BJ (cell line): ENCODE measurements at places on chromosomes 6 and 20.
A peak's percentile ranks its signal among the peaks of the same experiment; 100 is the strongest.

- DNase-seq, result no peak
Observed at GRCh38 chr6:157385482-157385881, 4.5 kb downstream of the ZDHHC14 start.

GRCh38 chr20:58099291-58099935 is 129.0 kb downstream of the ANKRD60 start:
- DNase-seq, result no peak

DNA sequence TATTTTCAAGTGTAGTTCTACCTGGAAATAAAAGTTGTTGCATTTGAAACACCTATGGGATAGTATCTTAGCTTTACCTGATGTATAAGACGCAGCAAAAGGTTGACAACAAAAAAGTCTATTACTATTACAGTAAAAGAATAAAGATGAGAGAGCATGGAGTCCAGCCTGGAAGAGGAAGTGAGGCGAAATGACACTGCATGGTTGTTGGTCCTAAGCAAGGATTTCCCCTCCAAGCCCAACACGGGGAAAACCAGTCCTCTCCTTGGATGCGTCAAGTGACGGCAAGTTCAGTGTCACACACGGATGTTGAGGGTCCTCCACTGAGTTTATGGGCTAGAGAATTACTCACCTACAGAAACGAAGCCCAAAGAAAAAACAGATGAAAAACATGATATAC is 51.7 kb downstream of the COL11A2 start:
- no peak for DNase-seq

DNA sequence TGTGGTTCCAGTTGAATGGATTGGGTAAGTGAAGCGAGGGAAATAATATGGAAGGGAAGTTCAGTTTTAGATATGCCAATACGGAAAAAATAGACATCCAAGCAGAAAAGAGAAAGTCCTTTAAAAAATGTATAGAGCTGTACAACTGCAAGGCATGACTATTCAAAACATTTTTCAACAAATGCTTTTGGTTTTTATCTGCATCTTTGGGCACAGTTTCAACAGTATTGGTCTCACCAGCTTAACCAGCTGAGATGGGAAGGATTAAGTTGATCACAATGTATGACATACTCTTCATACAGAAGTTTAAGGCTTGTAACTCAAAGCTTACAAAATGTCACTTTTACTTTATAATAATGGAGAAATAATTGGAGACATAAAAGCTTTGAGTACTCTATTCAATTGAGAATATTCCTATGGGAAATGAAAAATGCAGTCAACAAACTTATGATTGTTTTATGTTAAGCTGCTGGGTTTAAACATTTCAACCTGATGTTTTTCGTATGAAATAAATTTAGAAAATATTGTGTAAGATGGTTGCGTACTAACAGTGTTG is 16.3 kb upstream of the UTRN start:
- no peak for DNase-seq

- DNase-seq, result no peak
Observed at GRCh38 chr6:163712566-163712961, 298.0 kb downstream of the QKI start.

DNA sequence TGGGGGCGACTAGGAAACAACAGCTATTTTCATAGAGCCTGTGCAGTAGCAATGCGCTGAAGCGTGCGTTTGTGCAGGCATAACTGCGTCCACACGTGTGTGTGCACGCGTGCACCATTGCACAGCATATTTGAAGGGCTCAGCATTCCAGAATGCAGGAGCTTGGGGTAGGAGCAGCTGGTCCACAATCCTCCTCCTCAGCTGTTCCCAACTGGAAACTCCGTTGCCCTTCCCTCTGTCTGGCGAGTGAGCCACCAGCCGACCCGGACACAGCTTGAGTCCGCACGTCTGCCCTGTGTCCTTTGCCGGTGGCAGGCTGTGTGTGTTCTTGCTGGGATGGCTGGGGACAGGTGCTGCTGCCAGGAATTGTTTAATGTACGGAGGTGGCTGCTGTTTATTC is 110.2 kb downstream of the SASH1 start:
- no peak for DNase-seq

DNA sequence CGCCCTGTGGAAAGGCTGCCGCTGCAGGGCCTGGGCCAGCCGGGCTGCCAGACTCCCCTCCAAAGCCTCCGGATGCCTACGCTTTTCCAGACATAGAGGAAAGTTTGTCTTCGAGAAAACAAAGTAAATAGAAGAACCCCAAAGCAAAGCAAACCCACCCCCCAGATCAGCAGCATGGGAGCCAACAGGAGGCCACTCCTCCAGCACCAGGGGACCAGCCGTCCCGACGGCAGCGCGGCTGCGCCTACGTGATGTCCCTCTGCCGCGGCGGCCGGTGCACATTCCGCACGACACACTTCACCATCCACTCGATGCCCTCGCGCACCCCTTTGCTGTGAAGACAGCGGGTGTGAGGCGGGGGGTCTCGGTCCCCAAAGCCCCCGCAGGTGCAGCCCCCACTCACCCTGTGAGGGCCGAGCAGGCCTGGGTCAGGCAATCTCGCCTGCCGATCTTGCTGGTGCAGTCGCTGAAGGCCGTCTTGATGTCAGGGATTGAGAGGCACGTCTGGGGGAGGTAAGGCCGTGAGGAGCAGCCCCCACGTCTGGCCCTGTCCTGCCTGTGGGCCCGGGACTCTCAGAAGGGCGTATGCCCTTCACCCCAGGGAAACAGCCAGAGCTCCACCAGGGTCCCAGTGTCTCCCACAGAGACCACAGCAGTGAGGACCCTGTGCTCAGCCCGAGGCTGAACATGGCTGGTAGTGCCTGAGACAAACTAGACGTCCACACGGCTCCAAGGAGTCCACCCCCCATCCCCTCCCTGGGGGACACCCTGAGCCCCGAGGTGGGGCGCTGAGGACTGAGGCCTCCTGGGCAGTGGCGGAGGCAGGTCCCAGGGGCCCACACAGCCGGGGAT is 4.0 kb downstream of the TNFRSF6B start:
- DNase-seq, result no peak

GRCh38 chr6:44624936-44625573 is 237.5 kb downstream of the CDC5L start:
- no peak for DNase-seq

GRCh38 chr6:138945354-138945753 is 42.7 kb downstream of the REPS1 start:
- no peak for DNase-seq

DNA sequence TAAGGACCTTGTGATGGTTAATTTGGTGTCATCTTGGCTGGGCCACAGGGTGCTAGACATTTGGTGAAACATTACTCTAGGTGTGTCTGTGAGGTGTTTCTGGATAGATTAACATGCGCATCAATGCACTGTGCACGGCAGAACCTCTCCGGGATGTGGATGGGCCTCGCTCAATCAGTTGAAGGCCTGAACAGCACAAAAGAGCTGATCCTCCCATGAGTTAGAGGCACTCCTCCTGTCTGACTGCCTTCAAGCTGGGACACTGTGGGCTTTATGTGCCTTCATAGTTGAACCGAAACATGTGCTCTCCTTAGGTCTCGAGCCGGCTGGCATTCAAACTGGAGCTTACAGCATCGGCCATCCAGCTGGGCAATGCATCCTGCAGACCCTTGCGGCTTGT is 88.8 kb downstream of the HUS1B start:
- no peak for DNase-seq

- DNase-seq, result no peak
Observed at GRCh38 chr20:58899512-58899911, 47.0 kb downstream of the GNAS start.

GRCh38 chr20:23879811-23880374 is 345 bp upstream of the CST5 start:
- DNase-seq, result no peak

DNA sequence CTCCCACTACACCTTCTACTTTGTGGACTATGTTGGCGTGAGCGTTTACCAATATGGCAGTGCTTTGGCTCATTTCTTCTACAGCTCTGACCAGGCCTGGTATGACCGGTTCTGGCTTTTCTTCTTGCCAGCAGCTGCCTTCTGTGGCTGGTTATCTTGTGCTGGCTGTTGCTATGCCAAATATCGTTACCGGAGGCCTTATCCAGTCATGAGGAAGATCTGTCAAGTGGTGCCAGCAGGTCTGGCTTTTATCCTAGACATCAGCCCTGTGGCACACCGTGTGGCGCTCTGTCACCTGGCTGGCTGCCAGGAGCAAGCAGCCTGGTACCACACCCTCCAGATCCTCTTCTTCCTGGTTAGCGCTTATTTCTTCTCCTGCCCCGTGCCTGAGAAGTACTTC is 16.5 kb upstream of the EFHC1 start:
- DNase-seq, result no peak

DNA sequence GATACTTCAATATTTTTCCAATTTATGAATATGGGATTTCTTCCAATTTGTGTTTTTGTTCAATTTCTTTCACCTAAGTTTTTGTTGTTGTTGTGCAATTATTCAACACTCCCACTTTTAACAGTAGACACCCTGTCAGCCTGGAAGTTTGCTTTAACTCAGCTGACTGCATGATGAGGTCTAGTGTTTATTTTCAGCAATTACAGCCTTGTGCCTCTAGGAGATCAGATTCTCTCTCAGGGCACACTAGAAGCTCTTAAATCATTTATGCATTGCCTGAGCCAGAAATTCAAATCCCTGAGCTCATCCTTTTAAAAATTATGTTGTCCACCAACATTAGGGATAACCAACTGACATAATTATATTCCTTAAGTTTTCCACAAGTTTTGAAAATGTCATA is 85.7 kb downstream of the MRAP2 start:
- no peak for DNase-seq

DNA sequence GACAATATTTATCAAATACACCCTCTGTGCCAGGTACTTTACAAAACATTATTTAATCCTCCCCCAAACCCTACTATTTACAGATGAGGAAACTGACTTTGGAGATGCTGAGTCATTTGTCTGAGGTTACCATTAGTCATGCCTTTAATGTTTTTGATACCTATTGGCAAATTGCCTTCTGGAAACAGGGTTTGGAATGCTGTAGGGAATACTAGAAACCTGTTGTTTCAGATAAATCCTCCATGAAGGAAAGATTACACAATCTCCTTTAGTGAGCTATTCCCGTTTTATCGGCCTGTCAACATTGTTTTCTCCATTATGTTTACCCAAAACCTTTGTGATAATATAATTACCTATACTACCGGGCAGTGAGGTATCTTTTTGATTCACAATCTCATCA is 93.6 kb upstream of the ADGRF1 start:
- peak; percentile 50 for DNase-seq

- DNase-seq, result no peak
Observed at GRCh38 chr6:157607317-157608109, 215.5 kb upstream of the SNX9 start.

DNA sequence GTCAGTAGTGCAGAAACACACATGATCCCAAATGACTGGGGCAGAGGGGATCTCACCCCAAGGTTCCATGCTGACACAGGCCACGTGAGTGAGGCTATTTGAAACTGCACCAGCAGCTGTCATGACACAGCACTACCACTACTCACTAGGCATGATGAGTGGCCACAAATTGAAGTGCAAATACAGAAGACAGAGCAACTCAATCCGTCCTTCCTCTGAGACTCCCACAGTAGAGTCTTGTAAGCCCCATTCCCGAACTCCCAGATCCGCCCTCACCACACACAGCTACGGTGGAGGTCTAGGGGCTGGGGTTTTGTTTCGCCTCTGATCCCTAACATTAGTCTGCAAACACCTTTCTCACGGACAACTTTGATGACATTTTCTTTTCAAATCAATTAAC is 113.3 kb upstream of the NUP153 start:
- DNase-seq, result no peak

DNA sequence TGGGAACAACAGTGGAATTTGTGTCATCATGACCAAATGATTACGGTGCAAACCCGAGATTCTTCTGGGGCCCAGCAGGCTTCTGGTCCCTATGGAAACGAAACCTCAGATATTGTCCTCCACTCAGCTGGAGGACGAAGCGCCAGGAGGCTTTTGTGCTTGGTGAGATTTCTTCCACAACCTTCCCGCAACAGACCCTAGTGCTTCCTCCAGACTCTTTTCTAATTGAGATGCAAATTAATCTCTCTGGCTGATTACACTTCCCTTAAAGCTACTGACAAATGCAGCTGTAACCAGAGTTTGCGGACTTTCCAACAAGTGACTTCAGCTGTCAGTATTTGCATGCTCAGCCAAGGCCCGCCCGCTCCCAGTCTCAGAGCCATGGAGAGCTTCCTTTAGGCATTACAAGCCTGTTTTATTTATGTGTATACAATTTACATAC is 96.0 kb downstream of the INSM1 start:
- DNase-seq, result no peak

DNA sequence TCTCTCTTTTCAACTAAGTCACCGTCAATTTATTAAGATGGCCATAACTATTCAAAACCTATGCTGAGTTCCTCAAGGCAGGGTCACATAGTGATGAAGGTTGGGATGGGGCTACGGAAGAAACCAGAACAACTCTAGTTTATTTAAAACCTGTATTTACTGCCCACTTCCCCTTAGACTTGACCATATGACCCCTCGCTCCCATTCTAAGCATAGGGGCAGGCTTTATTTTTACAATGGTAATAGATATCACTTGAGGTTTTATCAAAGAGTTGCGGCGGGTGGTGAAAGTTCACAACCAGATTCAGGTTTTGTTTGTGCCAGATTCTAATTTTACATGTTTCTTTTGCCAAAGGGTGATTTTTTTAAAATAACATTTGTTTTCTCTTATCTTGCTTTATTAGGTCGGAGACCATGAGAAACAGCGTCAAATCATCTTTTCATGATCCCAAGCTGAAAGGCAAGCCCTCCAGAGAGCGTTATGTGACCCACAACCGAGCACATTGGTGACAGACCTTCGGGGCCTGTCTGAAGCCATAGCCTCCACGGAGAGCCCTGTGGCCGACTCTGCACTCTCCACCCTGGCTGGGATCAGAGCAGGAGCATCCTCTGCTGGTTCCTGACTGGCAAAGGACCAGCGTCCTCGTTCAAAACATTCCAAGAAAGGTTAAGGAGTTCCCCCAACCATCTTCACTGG is 5.5 kb downstream of the EDN1 start:
- DNase-seq, result no peak

GRCh38 chr6:127518191-127518709 is 885 bp downstream of the MTCL3 start:
- no peak for DNase-seq

GRCh38 chr6:1136415-1136774 is 175.5 kb upstream of the FOXQ1 start:
- DNase-seq, result no peak

GRCh38 chr6:35810971-35811698 is 6.0 kb downstream of the LHFPL5 start:
- no peak for DNase-seq

- no peak for DNase-seq
Observed at GRCh38 chr6:158655569-158656450, 6.0 kb downstream of the SYTL3 start.

DNA sequence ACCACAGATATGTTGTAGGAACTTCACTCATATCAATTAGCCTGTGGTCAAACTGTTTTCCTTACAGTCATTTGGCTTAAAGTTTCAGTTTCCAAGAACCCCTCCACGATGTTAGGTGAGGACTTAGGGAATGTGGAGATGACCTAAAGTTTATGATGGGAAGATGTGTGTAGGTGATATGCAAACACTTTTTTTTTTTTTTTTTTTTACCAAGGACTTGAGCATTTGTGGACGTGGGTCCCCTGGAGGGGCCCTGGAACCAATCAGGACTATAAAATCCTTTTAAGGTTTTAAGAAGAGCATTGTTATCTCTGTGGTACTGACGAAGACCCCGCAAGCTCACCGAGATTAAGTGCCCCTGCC is 478 bp upstream of the MTHFD1L start:
- DNase-seq, result no peak

- no peak for DNase-seq
Observed at GRCh38 chr20:58043236-58044140, 185.0 kb downstream of the ANKRD60 start.
